ENCODE measurements at places on chromosomes 7 and 10.

- DNase-seq, result no peak
These were observed 507.2 kb downstream of the TNS3 start for GRCh38 chr7:47074702-47075153.

DNA sequence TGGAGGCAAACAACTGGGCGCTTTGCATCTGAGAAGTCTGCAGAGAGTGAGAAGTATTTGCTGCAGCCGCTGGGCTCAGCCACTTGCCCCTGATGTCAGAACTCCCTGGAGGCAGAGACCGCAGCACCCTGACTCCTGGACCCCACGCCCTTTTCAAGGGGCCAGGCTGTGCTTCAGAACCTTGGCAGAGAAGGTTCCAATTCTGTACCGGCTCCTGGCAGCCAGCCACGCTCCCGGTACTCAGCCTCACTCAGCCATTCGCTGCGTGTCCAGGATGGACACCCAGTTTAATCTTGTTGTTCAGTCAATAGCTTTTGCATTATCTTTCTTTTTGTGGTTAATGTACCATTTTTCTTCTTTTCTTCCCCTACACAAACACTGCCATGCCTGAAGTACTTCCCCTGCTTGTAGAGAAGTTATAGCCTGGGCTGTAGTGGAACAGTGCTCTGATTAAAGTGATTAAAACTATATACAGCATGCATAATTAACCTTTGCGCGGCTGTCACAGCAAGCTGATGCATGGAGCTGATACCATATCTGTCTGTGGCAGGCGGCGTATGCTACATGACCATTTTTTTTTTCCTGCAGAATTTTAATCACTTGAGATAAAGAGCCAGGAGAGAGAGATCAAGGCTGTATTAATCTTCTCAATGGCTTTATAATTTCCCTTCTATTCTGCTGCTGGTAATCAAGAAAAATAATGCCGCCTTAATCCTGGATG, 578.5 kb downstream of the SDK1 start:
- DNase-seq, result no peak

DNA sequence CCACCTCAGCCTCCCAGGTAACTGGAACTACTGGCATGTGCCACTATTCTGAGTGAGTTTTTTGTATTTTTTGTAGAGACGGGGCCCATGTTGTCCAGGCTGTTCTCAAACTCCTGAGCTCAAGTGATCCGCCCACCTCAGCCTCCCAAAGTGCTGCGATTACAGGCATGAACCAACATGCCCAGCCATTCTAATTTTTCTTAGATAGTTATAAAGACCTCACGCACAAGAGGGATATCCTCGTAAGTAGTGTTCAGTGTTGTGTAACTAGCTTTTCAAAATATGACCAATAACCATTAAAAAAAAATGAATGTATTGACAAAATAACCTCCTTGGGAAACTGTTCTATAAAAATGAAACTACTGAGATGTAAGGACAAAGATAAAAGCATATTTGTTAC, 90.5 kb upstream of the FERD3L start:
- no peak for DNase-seq

- DNase-seq, result no peak
These were observed 2.9 kb downstream of the FOXL3 start for GRCh38 chr7:292826-293225.

GRCh38 chr7:26156451-26157420, 4.7 kb downstream of the NFE2L3 start:
- DNase-seq, result no peak

DNA sequence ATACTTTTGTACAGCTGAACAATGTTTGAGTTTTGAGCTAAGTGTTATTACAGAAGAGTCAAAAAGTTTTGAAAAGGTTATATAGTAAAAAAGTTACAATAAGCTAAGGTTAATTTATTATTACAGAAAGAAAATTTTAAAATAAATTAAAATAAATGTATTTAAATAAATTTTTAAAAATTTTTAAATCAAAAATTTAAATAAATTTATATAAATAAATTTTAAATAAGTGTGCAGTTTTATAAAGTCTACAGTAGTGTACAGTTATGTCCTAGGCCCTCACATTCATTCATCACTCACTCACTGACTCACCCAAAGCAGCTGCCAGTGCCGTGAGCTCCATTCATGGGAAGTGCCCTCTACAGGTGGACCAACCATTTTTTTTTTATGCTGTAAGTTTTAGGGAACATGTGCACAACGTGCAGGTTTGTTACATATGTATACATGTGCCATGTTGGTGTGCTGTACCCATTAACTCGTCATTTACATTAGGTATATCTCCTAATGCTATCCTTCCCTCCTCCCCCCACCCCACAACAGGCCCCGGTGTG, 462.9 kb upstream of the ZMIZ1 start:
- no peak for DNase-seq

- DNase-seq, result no peak
These were observed 18.6 kb downstream of the PFKFB3 start for GRCh38 chr10:6221192-6221940.

Data from RWPE2 (cell line).